Coronary artery (tissue), 2 donors: ENCODE measurements at places on chromosomes 13 and 19.

GRCh38 chr13:48826039-48826438 is 149.7 kb upstream of the FNDC3A start:
- no peak for DNase-seq

GRCh38 chr13:26019881-26020870 is 31.6 kb downstream of the SHISA2 start:
- no peak for DNase-seq

DNA sequence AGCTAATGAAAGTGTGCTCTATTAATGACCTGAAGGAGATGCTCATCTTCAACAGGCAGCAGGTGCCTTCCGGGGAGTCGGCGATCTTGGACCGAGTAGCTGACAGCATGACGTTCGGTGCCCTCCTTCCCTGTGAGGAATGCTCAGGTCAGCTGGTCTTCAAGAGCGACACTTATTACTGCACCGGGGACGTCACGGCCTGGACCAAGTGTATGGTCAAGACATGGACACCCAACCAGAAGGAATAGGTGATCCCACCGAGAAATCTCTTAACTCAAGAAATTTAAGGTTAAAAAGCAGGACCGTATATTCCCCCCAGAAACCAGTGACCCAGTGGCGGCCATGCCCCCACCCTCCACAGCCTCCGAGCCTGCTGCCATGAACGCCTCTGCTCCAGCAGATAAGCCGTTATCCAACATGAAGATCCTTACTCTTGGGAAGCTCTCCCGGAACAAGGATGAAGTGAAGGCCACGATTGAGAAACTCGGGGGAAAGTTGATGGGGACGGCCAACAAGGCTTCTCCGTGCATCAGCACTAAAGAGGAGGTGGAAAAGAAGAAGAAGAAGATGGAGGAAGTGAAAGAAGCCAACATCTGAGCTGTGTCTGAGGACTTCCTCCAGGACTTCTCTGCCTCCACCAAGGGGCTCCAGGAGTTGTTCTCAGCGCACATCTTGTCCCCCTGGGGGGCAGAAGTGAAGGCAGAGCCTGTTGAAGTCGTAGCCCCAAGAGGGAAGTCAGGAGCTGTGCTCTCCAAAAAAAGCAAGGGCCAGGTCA is 22.8 kb upstream of the ANKRD10 start:
- peak; percentile 57 for DNase-seq

- DNase-seq = no peak
Measured at GRCh38 chr13:50989476-50989875, 79.9 kb downstream of the RNASEH2B start.

- DNase-seq = no peak
Measured at GRCh38 chr13:46893221-46893740, 3.6 kb downstream of the HTR2A start.

GRCh38 chr13:88979465-88980175 is 1308.4 kb downstream of the SLITRK5 start:
- DNase-seq = no peak

- peak; percentile 74 for DNase-seq
Measured at GRCh38 chr19:39430675-39431593, 4.8 kb downstream of the RPS16 start.

DNA sequence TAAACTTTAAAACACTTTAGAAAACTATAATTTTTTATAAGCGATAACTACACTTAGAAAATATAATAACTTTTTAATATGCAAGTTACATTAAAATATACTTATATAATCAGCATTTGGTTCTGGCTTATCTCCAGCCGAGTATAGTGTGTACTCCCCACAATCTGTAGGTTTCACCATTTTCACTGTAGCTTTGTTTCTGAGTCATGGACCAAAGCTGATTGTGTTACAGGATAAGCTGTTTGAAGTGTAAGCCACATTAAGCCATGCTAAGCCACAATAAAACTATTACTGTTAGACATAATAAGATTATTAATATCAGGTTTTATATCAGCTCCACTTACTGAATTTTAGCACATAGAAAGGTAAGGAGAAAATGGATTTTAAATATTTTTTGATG is 43.8 kb downstream of the CCDC122 start:
- DNase-seq = no peak

DNA sequence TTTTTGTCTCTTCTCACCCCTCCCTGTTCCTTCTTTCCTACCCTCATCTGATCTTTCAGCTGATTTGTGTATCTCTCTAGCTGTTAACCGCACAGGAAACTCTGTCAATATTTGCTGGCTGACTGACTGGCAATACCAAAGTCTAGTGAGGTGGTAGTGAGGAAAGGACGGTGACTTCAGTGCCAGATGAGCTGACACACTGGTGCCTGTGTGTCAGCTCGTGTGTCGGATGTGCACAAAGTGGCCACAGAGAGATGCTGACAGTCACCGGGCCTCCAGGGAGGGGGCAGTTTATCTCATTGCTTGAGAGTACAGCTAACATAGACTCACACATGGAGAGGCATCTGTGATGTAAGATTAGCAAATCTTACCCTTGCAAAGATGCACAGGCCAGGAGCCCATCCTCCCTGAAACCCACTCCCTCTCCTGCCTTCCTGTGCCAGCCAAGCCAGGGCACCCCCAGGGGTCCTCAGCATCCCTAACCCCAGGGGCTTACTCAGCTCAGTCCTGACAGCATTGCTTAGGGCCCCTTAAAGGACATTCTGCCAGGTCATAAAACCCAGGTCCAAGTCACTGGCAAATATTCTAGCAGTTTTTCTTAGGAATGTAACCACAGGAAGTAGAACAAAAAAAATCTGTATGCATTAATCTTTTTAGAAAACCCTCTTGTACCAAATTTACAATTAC is 80.2 kb downstream of the SHISA2 start:
- no peak for DNase-seq

- DNase-seq = no peak
Measured at GRCh38 chr19:1482361-1483130, 3.5 kb upstream of the C19orf25 start.

DNA sequence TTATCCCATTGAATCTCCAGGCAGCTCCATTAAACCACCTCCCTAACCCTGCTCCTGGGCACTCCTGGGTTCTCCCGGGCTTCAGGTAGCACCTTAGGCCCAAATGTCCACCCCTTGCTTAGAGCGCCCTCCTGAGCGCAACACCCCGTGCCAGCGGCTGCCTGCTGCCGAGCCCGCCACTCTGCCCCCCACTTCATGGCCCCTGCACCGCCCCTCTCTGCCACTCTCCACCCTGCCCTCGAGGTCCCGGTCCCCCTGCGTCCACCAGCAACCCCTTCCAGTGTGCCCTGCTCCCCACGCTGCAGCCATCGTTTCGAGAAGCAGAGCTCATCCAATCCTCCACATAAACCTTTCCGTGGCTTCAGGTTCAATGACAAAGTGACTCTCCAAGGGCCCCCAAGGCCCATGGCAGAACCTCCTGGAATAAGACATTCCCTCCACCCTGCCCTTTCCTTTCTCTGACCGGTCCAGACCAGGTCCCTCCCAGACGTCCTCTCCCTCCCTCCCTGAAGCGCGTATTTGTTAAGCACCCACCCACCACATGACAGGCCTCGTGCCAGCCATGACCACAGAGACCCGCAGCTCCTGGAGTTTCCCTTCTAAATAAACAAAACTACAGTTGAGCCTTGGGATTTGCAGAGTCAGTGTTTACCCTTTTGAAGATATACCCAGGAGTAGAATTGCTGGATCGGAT is 66.6 kb downstream of the ARHGEF18 start:
- DNase-seq = no peak

DNA sequence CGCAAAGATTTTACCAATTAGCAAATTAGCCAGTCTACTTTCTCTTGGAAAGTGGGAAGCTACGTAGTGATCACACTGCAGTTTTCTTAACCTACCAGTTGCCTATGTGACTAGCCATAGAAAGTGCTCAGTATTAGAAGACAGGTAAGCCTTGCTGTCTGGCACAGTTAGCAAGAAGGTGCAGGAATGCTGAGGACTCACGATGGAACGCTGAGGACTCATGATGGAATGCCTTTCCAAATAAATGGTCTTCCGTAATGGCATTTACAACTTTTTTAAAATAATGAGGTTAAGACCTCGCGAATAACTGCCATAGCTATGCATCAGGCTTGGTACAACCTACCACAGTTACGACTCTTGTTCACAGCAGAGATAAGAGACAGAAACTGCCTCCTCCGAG is 1645.6 kb upstream of the MIR17HG start:
- DNase-seq = no peak

- DNase-seq = peak; percentile 99
Measured at GRCh38 chr19:2543463-2544442, 67.8 kb downstream of the GADD45B start.

DNA sequence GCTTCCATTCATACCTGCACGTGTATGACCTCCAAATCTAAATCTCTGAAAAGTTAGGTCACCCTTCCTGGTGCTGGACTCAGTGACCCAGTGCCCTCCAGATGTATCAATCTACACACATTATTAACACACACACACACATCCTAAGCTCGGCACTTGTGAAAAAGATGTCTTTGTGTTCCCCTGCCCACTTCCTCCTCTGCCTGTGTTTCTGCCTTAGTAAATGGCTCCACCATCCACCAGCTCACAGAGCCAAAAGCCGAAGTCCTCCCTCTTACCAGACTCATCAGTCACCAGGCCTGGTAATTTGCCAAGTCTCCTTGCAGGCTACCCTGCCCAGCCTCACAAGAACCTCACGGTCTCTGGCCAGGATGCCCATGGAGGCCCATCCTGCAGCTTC is 131.5 kb downstream of the SHISA2 start:
- no peak for DNase-seq

- DNase-seq = no peak
Measured at GRCh38 chr13:32752997-32753606, 166.8 kb downstream of the PDS5B start.

DNA sequence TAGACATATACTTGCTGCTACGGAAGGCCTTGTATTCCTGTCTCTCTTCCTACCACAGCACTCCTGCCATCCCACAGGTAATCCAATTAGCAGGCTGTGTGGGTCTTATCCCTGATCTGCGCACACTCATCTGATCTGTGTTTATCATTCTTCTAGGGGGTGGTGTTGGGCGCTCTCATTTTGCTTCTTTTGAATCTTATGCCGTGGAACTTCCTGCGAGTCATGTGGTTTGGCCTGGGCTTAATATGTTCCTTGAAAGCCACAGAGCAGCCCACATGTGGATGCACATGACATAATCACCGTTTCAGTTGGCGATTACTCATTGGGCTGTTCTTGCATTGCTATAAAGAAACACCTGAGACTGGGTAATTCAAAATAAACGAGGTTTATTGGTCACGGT is 7.5 kb downstream of the RASA3 start:
- no peak for DNase-seq

- peak; percentile 90 for DNase-seq
Measured at GRCh38 chr13:19864024-19864745, 736 bp upstream of the ZMYM5 start.

DNA sequence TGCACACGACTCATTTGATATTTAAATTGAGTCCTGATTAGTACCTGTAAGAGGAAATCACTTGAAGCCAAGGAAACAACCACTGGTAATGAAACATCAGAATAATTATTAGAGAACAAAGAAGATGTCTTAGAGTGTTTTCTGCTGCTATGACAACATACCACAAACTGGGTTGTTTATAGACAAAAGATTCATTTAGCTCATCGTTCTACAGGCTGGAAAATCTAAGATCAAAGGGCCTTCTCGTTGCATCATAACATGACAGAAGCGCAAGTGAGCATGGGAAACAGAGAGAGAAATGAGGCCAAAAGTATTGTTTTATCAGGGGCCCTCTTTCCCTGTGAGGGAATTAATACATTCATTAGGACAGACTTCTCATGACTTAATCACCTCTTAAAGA is 1024.0 kb upstream of the PCDH9 start:
- no peak for DNase-seq

- no peak for DNase-seq
Measured at GRCh38 chr13:23928985-23929384, 31.7 kb upstream of the C1QTNF9B start.

GRCh38 chr13:51714663-51715168 is 89.2 kb downstream of the DHRS12 start:
- DNase-seq = no peak

- DNase-seq = peak; percentile 78
Measured at GRCh38 chr19:35935911-35936737, at the start of gene LRFN3. Gene LRFN3 (plus strand): TSS chr19:35936374. CDS start chr19:35939426, 3,052 bp downstream.

GRCh38 chr13:93420206-93420605 is 193.6 kb downstream of the GPC6 start:
- no peak for DNase-seq

GRCh38 chr13:87123987-87124784 is 547.0 kb upstream of the SLITRK5 start:
- DNase-seq = no peak

- DNase-seq = no peak
Measured at GRCh38 chr19:23784274-23784673, 25.6 kb upstream of the ZNF681 start.

DNA sequence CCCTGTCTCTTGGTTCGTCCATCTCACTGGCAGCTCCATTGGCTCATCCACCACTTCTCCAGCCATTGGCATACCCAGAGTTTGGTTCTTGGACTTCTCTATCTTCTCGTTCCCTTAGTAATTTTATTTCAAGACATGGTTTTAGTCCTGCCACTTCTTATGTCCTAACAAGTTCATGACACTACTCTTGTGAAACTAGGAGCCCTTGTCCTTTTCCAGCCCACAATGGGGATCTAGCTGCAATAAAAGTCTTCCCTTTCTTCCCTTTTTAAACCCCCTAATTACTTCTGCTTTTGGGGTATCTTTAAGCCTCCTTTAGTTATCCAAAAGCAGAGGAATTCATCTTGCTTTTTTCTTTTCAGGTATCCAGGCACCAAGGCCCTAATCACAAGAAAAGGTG is 2.9 kb upstream of the RCBTB2 start:
- DNase-seq = no peak

DNA sequence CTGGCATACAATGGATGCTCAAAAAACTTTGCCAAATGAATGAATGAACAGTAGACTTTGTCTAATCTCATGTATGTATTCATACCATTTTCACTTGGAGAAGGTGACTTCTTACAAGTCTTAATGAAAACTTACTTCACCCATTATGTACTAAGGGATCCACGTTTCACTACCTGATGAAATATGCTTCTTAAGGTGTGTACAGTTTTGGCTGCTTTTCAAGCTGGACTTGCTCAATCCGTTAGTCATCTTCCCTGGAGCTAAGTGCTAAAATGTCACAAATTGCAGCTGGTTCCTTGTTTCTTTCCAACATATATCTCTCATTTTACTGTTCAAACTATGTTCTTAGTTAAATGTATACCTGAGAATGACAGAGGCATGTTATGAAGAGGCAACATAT is 4.2 kb upstream of the CCNA1 start:
- no peak for DNase-seq

DNA sequence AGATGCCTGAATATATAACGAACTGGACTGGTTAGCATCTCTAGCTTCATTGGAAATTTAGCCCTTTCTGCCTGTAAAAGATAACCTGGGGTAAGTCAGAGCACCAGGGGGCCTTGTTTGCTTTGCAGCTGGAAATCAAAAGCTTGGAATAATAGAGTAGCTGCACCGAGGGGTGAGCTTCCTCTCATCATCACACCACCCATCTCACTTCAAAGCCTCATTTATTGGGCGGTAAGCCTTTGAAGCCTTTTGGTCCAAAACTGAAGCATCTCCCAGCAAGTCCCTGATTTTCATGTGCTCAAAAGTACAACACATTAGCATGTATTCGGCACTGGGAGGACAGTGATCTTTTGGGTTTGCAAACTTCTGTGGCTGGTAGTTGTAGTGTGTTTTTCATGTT is 405.1 kb downstream of the FOXO1 start:
- DNase-seq = no peak
